ENCODE measurements at places on chromosomes 1 and 21.

DNA sequence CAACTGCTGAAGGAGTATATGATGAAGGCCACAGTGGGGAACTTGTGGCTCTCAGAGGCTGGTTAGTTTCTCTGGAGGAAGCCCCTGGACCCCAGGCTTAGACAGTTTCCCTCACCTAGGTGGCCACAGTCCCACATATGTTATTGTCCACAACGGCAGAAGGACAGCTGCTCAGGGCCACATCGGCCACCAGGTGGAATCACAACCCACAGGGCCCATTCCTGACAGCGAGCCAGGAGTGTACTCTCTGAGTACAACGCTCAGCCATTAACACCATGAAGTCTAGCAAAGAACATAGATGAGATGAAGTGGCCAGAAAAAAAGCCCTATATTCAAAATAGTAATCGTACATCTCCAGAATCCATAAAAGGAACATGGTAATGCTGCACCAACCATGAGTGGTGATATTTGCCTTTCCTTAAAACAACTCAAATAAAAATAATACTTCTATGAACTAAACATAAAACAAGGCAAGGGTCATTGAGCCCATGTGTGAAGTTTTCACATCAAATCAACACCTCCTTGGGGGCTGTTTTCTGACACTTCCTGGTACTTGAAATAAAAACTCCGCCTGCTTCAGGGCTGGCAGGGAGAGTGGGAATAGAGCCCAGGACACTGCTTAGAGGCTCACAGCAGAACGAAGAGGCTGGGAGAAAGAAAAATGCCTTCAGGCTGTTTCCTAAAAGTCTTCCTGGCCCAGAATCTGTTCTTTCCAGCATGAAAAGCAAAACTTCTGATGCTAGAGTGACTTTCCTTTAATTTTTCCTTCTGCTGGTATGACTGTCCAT lies 383.3 kb downstream of the HHAT start:
- no peak for DNase-seq

DNA sequence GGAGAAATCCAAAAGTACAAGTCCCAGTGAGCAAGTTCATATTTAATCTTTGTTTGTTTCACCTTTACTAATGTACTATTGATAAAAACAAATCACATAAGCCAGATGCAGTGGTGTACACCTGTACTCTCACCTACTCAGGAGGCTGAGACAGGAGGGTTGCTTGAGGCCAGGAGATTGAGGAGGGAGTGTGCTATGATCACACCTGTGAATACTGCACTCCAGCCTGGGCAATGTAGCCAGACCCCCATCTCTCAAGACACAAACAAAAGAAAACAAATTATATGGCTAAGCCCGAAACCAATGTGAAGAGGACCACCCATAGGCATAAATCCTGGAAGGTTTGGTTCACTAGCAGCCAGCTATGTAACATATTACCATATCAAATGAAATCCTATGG lies 9.6 kb upstream of the USP24 start:
- DNase-seq, result no peak

GRCh38 chr1:93186667-93187066 lies 6.1 kb downstream of the CCDC18 start:
- no peak for DNase-seq

- DNase-seq, result no peak
Observed at GRCh38 chr21:36738489-36739126, 39.7 kb downstream of the SIM2 start.

DNA sequence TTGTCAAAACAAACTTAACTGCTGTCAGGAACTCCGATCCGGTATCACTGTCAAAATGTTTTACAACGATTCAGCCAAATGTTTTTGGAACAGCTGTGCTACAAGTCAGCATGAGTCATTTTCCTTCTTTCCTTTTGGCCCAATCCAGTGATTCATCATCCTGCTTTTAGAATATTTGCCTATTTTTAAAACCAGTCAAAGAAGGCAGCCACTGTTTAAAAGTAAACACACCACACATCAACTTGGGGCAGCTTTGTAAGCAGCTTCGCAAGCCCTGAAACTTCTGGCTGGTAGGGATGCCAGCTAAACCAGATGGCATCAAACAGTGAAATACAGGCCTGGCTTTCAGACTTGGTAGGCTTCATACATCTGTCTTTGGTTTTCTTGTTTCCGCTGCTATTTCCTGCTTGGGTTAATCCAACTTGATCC lies 14.9 kb downstream of the MAP3K7CL start:
- DNase-seq, result no peak

GRCh38 chr1:24369801-24370200 lies 43.8 kb downstream of the STPG1 start:
- no peak for DNase-seq

DNA sequence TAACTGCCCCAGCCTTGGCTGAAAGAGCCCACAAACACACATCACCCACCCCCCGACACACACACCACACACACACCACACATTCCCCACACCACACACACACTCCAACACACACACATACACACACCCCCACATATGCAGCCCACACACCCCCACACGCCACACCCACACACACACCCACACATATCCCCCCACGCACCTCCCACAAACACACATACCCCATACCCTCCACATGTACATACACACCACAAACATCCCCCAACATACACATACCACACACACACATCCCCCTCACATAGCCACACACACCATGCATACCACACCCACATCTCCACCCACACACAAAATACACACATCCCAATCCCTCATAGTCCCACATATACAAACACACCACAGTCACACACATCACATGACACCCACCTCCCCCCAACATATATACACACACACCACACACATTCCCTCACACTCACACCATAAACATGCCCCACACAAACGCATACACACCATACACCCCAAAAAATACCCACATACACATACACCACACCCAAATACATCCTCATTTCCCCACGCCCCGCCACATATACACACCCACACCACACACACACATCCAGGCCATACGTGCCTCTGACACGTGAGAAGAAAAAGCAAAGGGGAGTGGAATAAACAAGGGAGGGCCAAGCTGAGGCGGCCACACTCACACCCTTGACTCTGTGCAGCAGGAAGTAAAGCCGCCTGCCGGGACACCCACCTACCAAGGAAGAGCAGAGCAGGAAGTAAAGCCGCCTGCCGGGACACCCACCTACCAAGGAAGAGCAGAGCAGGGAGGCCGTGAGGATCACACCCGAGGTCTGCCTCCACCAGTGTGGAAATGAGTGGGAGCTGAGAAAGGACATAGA lies 53.7 kb downstream of the HSF2BP start:
- no peak for DNase-seq

GRCh38 chr1:43101061-43101460 lies 71.0 kb downstream of the EBNA1BP2 start:
- DNase-seq, result no peak

GRCh38 chr1:221711063-221711577 lies 30.8 kb downstream of the DUSP10 start:
- DNase-seq, result no peak

DNA sequence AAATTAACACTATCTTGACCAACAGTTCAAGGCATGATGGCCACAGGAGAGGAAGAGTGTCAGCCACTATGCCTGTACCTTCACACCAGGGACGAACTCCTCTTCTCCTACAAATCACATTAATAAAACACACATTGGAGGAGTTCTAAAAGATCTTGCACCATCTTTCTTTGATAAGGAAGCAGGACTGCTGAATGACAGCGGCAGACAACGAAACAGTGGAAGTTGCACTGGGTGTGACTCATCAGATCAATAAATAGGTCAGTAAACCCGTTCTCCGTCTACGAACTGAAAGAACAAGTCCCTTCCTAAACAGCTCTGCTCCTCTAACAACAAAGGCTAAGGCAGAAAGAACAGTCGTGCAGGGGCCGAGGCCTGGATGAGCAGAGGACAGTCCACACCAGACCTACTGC lies 23.1 kb downstream of the UBE2G2 start:
- no peak for DNase-seq

GRCh38 chr1:227396539-227397353 lies 78.5 kb upstream of the CDC42BPA start:
- DNase-seq, result no peak

- no peak for DNase-seq
Observed at GRCh38 chr1:219710529-219711194, 97.8 kb upstream of the ZC3H11B start.

DNA sequence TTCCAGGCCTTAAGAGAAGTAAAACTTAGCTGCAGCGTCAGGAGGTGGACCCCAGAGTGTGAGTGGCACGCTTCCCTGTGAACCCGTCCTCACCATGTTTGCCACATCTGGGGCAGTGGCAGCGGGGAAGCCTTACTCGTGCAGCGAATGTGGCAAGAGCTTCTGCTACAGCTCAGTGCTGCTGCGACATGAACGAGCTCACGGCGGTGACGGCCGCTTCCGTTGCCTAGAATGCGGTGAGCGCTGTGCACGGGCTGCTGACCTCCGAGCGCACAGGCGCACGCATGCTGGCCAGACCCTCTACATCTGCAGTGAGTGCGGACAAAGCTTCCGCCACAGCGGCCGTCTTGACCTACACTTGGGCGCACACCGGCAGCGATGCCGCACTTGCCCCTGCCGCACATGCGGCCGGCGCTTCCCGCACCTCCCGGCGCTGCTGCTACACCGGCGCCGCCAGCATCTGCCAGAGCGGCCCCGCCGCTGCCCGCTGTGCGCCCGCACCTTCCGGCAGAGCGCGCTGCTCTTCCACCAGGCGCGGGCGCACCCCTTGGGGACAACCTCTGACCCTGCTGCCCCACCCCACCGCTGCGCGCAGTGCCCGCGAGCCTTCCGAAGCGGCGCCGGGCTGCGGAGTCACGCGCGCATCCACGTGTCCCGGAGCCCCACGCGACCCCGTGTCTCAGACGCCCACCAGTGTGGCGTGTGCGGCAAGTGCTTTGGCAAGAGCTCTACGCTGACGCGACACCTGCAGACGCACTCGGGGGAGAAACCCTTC lies 9.3 kb downstream of the ZNF672 start:
- no peak for DNase-seq

Measured in NCI-H1436 treated with DMSO at 0.1 percent for 48 hours (cell line).